Left lung (tissue), 14 donors: ENCODE measurements at places on chromosomes 1 and 21.

- no peak for DNase-seq
- no peak overlapping the region for H3K27ac ChIP-seq
- H3K36me3 ChIP-seq, result no peaks in the 10 kb centered on the region
Observed at GRCh38 chr21:42753804-42754203, 100.4 kb downstream of the PDE9A start.

DNA sequence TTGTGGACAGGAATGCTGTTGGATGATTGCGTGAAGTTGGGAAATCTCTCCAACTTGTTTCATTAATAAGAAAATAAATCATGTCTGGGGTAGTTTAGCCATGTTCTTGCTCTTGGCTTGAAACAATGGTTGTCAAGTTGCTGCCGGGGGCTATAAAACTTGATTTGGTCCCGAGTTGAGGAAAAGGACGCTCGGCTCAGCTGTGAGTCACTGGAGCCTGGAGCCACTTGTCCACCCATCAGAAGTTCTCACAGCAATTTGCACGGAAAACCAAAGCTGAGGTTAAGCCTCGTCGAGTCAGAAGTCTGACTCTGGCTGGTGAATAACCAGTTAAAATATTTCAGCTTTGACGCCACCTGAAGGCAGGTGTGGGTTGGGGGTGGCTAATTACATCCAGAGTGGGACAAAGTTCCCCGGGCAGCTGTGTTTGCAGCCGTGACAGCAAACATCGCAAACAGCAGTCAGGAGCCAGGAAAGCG lies 19.7 kb upstream of the RIPK4 start:
- H3K27me3 ChIP-seq, result no peaks in the 10 kb centered on the region
- no peak for DNase-seq
- no peaks in the 10 kb centered on the region for H3K4me1 ChIP-seq
- H3K36me3 ChIP-seq, result no peaks in the 10 kb centered on the region

GRCh38 chr21:45017039-45017960 lies 57.1 kb upstream of the ADARB1 start:
- no peak for DNase-seq
- H3K36me3 ChIP-seq, result no peaks in the 10 kb centered on the region
- H3K4me1 ChIP-seq, result no peaks in the 10 kb centered on the region
- peaks cover 8% of the 10 kb centered on the region for H3K27me3 ChIP-seq
- no peak overlapping the region for H3K27ac ChIP-seq

DNA sequence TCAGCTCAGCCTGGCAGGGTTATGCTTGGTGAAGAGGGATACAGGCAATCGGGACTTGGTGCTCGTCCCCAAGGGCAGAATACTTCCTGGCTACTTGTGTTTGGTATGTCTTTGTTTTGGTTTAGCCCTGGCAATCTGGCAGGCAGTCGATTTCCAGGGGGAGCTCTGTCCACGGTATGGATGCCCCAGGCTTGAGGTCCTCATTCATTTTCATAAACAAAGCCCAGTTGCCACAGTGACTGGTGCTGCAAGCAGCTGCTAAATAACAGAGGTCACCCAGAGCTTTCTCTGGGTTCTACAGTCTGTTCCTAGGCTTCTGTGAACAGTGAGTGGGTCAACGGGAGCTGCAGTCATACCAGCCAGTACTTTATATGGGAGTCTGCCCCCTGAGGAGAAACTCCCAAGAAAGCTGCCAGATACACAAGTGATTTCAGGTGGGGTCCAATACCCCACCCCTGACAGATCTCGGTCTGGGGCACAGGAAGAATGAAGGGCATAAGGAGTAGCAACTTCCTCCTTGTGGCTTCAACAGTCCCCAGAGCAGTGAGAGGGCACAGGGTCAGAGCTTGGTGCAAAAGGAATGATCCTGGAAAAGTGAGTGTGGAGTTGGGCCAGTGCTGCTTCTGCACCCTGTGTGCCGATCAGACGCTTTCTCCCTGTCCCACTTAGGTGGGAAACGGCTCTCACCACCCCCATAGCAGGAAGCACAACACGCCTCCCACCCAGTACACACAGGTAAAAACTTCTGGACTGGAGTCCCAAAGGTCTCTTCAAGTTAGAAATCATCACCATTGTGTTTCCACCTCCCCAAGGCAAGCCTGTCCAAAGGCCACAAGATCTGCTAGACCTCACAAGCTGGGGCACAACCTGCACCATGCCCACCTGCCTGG lies 55.5 kb downstream of the TGFBR3 start:
- H3K4me3 ChIP-seq, result no peak overlapping the region
- DNase-seq, result peak; percentile 87
- peaks cover 26% of the 10 kb centered on the region for H3K4me1 ChIP-seq
- peak overlapping the region; percentile 42 for H3K27ac ChIP-seq
- H3K27me3 ChIP-seq, result no peaks in the 10 kb centered on the region
- no peaks in the 10 kb centered on the region for H3K36me3 ChIP-seq

DNA sequence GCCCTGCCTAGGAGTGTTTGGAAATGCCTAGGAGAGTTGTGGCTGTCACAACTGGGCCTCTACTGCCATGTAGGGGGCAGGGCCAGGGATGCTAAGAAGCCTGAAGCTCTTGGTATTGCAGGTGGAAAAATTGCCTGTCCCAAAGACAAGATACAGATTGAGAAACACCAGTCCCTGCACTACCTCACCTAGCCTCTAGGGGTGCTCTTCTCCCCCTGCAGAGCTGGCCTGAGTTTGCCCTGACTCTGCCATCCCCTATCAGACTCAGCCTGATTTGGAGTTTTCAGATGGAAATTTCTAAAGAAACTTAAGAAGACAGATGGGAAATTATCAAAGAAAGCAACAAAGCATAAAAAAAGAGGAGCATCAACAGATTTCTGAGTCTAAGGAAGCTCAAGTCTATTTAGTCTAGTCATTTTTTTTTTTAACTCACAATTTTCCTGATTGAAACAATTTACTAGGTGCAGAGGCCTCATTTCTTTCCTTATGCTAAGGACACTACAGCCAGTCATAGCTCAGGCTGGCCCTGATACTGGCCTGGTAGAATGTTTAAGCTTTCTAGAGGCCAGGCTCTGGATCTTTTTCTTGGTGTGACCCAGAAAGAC lies 61.4 kb upstream of the LRRN2 start:
- H3K27me3 ChIP-seq, result peaks cover 7% of the 10 kb centered on the region
- no peak overlapping the region for H3K27ac ChIP-seq
- no peaks in the 10 kb centered on the region for H3K4me1 ChIP-seq
- H3K4me3 ChIP-seq, result no peak overlapping the region
- no peak for DNase-seq

GRCh38 chr1:29322861-29323585 lies 86.7 kb downstream of the PTPRU start:
- H3K4me1 ChIP-seq, result no peaks in the 10 kb centered on the region
- H3K36me3 ChIP-seq, result no peaks in the 10 kb centered on the region
- H3K27ac ChIP-seq, result no peak overlapping the region
- no peak for DNase-seq
- no peak overlapping the region for H3K4me3 ChIP-seq
- no peaks in the 10 kb centered on the region for H3K27me3 ChIP-seq

- no peaks in the 10 kb centered on the region for H3K27me3 ChIP-seq
- H3K27ac ChIP-seq, result peak overlapping the region; percentile 28
- no peak overlapping the region for H3K4me3 ChIP-seq
Observed at GRCh38 chr21:45528981-45529784, 13.1 kb downstream of the SLC19A1 start.

- H3K4me3 ChIP-seq, result no peak overlapping the region
- H3K36me3 ChIP-seq, result no peaks in the 10 kb centered on the region
- no peak overlapping the region for H3K27ac ChIP-seq
- no peak for DNase-seq
- no peaks in the 10 kb centered on the region for H3K4me1 ChIP-seq
- H3K27me3 ChIP-seq, result no peaks in the 10 kb centered on the region
Observed at GRCh38 chr1:73180397-73181189, 898.3 kb upstream of the NEGR1 start.

DNA sequence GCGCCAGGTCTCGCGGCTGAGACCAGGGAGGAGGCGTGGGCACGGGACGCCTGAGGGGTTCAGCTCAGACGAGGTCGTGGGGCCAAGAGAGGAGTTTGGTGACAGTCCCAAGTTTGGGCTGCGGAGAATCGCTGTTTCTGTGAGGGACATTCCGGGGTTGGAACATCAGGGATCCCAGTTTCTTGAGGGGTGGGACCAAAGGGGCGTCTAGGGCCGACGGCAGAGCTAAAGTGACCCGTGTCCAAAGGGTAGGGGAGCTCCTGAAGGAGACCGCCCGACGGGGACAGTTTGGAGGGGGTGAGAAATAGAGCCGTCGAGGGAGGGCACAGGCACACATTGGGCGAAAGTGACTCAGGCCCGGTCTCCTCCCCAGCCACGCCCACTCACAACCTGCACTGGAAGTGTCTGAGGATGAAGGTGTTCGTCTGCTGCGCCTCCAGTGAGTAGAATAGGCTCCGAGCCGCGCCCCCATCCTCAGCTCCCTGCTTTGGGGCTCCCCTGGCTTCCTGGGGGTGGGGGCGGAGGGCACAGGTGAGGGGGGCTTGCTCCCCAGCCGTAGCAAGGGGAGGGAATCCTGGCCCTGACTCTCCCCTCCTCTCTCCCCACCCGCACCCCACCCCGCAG lies 7.0 kb downstream of the EFNA3 start:
- H3K4me1 ChIP-seq, result peaks cover 49% of the 10 kb centered on the region
- H3K36me3 ChIP-seq, result no peaks in the 10 kb centered on the region
- H3K27ac ChIP-seq, result peak overlapping the region; percentile 87
- H3K4me3 ChIP-seq, result peak overlapping the region; percentile 58
- no peak for DNase-seq

- H3K4me1 ChIP-seq, result peaks cover 47% of the 10 kb centered on the region
- no peaks in the 10 kb centered on the region for H3K36me3 ChIP-seq
- no peaks in the 10 kb centered on the region for H3K27me3 ChIP-seq
- no peak overlapping the region for H3K4me3 ChIP-seq
- peak; percentile 70 for DNase-seq
Observed at GRCh38 chr1:11784993-11785769, 20.6 kb downstream of the MTHFR start.

DNA sequence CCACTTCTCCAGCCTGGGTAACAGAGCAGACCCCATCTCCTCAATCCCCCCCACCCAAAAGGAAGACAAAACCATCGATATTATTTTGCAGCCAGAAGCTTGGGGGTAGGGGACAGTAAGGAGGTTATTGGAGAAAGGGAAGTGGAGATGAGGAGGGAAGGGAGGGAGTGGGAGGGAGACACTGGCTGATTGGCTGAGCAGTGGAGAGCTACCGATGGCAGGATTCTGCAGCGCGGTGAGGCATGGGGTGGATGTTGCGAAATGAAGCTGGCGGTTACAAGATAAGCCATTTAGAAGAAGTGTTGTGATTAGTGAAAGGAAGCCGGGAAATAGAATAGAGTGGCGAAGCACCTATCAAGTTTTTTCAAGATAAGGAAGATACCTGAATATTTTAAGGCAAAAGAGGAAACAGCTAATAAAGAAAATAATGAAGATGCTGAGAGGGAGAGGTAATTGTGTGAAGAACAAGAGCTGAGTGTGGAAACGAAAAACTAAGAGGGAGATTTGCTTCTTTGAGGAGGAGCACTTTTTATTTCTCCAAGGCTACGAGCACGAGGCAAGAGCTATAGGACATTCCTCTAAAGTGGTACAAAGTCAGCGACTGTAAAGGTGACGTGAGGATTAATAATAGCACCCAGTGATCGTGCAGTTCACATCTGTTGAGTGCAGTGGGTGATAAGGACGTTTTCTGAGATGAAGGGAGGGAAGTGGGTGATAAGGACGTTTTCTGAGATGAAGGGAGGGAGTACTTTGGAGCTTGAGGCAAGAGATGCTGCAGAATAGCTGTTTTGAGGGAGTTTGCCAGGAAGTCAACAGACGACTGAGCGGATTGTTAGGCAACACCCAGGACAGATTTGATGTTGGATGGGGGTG lies 103.2 kb upstream of the KIF26B start:
- no peaks in the 10 kb centered on the region for H3K27me3 ChIP-seq
- H3K27ac ChIP-seq, result peak overlapping the region; percentile 31
- no peak overlapping the region for H3K4me3 ChIP-seq
- peaks cover 51% of the 10 kb centered on the region for H3K4me1 ChIP-seq

GRCh38 chr1:147850737-147851136 lies 51.9 kb upstream of the GJA8 start:
- H3K4me1 ChIP-seq, result no peaks in the 10 kb centered on the region
- H3K27ac ChIP-seq, result no peak overlapping the region
- no peaks in the 10 kb centered on the region for H3K36me3 ChIP-seq
- H3K27me3 ChIP-seq, result no peaks in the 10 kb centered on the region

DNA sequence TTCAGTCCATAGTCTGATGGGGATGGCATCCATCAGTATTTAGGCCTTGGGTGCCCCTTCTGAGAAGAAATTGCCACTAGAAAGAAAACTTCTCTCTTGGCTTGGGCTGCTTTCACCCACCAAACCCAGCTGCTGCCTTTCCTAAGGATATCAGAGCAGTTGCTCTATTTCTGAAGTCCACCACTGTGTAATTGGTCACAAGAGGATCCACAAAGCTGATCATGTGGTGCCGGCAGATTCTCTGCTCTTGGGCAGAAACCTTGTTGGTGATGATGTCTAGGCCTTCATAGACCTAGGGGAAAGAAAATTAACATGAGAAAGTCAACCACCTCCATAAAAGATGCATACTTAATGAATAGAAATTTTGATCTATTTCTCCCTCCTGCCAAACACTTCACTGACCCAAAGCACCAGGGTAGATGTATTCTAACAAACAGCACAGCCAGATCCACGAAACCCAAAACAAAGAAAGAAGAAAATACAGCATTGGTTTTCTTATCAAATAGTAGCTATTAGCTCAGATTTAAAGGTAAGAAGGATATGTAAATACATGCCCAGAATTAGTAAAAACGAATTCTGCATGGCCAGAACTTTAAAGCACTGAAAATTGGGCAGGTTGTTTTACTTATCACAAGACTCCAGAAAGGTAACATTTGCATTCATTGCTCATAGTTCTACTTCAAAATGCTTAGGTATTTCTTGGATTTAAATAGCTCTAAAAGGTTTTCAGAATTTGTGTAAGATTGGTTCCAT lies 26.0 kb downstream of the TRIT1 start:
- H3K4me3 ChIP-seq, result no peak overlapping the region
- no peak overlapping the region for H3K27ac ChIP-seq
- no peak for DNase-seq
- no peaks in the 10 kb centered on the region for H3K27me3 ChIP-seq
- no peaks in the 10 kb centered on the region for H3K4me1 ChIP-seq

DNA sequence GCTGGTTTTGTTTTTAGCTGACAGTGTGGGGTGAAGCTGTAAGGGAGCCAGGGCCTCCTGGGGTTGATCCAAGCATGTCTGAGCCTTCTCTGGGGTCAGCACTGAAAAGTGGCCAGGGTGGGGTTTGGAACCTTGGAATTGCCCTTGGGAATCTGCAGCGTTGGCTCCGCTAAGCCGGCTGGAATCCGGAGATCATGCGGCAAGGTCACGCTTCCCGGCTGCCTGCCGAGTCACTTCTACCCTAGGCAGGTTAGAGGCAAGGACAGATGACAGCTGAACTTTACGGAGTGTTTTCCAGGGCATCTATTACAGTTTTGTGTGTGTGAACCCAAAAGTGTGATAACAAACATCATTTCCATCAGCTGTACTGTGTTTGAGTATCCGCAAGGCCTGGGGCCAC lies 17.1 kb downstream of the ABCG1 start:
- no peaks in the 10 kb centered on the region for H3K36me3 ChIP-seq
- no peak overlapping the region for H3K4me3 ChIP-seq
- H3K27ac ChIP-seq, result no peak overlapping the region
- H3K27me3 ChIP-seq, result no peaks in the 10 kb centered on the region

- no peak overlapping the region for H3K27ac ChIP-seq
- peaks cover 5% of the 10 kb centered on the region for H3K4me1 ChIP-seq
- no peak overlapping the region for H3K4me3 ChIP-seq
- peaks cover 28% of the 10 kb centered on the region for H3K36me3 ChIP-seq
Observed at GRCh38 chr1:169122976-169123375, 16.5 kb downstream of the ATP1B1 start.
